ENCODE measurements at places on chromosomes 7 and 10. TPM values are rescaled to one million over a fixed set of nuclear protein-coding genes. Genes with fewer than 3 reads are reported as not detected.

DNA sequence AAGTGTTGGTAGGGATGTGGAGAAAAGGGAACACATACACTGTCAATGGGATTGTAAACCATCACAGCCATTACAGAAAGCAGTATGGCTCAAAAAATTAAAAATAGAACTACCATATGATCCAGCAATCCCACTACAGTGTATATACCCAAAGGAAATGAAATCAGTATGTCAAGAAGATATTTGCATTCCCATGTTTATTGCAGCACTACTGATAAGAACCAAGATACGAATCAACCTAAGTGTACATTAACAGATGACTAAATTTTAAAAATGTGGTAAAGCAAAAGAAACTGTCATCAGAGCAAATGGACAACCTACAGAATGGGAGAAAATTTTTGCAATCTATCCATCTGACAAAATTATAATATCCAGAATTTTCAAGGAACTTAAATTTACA is 290.4 kb downstream of the IPMK start:
- DNase-seq = no peak

- no peak for DNase-seq
Measured at GRCh38 chr7:134948736-134949135, 37.6 kb upstream of the AGBL3 start.

DNA sequence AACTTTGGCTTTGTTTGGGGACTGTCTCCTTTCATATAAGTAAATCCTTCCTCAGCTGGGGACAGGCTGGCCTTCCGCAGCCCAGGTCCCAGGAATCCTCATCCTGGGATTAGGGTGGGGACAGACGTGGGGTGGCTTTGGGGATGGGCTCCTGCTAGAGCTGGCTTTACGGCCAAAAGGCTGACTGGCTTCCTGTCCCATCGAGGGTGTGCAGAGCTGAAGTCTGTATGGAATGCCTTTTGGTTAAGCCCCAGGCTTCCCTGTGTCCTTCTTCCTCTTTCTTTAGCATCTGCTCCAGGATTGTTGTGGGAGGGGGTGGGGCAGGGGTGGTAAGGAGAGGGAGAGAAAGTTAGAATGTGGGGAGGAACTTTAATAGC is 59.4 kb upstream of the AQP1 start:
- DNase-seq = no peak

DNA sequence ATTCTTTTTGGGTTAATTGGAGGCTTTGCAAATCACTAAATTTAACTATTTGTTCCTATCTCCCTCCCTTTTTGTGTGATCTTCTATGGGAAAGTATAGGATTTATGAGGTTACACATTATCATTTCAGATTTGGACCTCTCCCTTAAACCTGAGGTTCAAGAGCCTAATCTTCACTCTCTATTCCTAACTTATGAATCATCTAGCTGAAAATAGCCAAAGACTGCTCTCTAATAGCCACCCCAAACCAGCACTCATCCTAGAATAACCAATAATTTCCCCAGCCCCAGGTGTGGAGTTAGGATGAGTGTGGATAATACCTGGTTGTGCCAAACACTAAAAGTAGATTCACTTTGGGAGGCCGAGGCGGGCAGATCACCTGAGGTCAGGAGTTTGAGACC is 499.2 kb downstream of the GFRA1 start:
- no peak for DNase-seq

GRCh38 chr7:29896685-29897411 is 90.5 kb downstream of the WIPF3 start:
- DNase-seq = no peak

- peak; percentile 62 for DNase-seq
Measured at GRCh38 chr7:150784954-150785353, 15.2 kb downstream of the TMEM176B start.

DNA sequence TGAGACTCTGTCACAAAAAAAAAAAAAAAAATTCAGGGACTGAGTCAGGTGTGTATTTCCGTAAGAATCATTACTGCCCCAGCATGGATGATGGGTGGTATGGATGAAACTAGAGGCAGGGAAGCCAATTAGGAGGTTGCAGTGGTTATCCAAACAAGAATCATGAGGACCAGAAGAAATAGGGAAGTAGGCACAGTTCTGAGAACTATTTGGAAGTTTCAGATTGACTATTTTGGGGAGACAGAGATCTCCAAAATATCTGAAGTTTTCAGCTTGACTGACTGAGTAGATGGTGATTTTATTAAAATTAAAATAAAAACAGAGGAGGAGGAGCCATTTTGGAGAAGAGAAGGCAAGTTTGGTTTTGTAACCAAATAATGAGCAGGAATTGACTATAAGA is 119.4 kb upstream of the NRBF2 start:
- DNase-seq = no peak

The TMEM140 gene
- 27.9 TPM for total RNA-seq

The LRRN3 gene
- not detected for total RNA-seq

The SLC26A5 gene
- 6.0 TPM for total RNA-seq

The OGA gene
- total RNA-seq = 160 TPM
